Bronchial epithelial cell (primary cell): ENCODE measurements at places on chromosomes 12 and 14.

DNA sequence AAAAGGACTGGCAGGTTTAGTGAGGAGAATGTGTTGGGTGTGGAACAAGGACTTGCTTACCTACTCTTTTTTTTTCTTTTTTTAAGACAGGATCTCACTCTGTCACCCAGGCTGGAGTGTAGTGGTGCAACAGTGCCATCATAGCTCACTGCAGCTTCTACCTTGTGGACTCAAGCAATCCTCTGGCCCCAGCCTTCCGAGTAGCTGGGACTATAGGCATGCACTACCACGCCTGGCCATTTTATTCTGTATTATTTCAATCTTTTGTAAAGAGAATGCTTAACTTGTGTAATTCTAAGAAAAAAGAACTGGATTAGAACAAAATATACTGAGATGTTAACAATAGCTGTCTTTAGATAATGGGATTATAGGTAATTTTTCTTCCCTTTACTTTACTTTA lies 1.9 kb upstream of the VRTN start:
- DNase-seq = no peak

GRCh38 chr14:50451854-50452253 lies 55.2 kb upstream of the CDKL1 start:
- DNase-seq = no peak

DNA sequence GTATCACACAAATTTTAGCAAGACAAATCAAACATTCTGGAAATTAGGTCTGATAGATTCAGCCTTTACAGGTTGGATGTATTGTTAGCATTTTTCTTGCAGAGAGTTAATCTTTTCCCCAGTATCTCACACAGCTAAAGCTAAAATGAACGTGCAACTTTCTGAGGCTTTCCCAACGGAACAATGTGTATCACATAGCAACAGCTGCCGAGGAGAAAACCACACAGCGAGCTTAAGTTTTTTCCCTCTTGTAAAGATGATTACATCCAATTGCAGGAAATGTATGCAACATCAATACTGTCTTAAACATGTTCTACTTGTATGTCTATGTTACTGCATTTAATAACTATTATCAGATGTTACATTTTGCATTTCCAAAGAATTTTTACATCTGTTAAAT lies 182.2 kb downstream of the CCDC59 start:
- DNase-seq = no peak

DNA sequence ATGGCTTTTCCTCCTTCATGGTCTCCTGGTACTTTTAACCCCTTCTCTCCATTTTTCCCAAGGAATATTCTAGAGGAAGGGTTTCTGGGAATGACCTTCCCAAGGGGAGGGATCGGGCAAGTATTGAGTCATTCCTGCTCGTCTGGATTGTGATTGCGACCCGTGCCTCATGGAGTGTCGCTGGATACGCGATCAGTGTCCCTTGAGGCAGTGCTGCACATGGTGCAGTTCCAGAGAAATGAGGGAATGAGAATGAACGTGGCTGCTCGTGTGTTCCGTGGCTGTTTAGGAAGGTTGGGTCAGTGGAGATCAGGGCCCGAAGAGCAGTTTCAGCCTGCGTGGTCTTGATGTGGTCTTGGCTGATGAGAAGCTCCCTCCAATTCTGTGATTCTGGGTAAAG lies 234.4 kb downstream of the CACNA1C start:
- DNase-seq = no peak

GRCh38 chr12:51011955-51012354 lies 14.2 kb downstream of the SLC11A2 start:
- DNase-seq = peak; percentile 15

DNA sequence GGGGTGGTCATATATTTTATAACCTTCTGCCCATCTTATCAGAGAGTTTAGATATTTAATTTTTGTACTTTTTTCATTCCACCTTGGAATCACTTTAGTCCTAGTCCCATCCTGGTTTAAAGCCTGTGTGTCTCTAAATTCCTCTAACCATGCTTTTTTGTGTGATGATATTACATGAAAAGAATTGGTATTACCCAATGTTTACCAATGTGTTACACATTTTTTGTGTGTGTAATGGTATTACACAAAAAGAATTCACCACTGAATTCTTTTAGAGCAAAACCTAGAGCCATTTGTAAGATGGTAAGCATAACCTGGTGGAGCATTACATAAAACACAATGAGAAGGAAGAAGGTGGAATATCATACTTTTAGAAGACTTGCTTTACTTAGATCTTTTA lies 77.5 kb downstream of the FAR2 start:
- peak; percentile 53 for DNase-seq

DNA sequence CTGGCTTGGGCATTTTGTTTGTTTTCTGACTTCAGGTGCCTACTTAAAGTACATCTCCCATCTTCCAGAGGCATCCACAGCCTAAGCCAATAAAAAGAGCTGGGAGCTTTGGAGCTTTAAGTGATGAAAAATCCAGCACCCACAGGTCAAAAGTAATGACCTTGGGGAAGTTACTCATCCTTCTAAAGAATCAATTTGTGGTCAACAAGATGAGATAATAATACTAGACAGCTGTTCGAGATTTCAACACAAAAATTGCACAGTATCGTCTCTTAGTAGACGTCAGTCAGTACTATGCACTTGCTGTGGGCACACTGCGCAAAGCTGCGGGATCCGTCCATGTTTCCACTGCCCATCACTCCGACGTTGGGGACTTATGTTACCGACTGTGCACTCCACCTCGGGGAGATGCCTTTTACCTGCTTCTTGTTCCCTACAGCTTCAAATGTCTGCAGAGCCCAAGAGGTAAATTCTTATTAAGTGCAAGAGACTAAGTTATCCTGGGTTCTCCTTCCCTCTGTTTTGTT lies 1.3 kb downstream of the ST8SIA1 start:
- no peak for DNase-seq

- no peak for DNase-seq
Observed at GRCh38 chr12:41409628-41410027, 221.5 kb downstream of the PDZRN4 start.

GRCh38 chr14:50762931-50763300 lies 68.0 kb downstream of the NIN start:
- no peak for DNase-seq

GRCh38 chr12:75836533-75836932 lies 195.0 kb downstream of the PHLDA1 start:
- no peak for DNase-seq

- DNase-seq = no peak
Observed at GRCh38 chr14:47722929-47723693, 47.7 kb upstream of the MDGA2 start.

- DNase-seq = no peak
Observed at GRCh38 chr12:77522247-77522646, 308.4 kb upstream of the NAV3 start.

GRCh38 chr14:99590746-99591555 lies 13.1 kb downstream of the CCDC85C start:
- DNase-seq = no peak

DNA sequence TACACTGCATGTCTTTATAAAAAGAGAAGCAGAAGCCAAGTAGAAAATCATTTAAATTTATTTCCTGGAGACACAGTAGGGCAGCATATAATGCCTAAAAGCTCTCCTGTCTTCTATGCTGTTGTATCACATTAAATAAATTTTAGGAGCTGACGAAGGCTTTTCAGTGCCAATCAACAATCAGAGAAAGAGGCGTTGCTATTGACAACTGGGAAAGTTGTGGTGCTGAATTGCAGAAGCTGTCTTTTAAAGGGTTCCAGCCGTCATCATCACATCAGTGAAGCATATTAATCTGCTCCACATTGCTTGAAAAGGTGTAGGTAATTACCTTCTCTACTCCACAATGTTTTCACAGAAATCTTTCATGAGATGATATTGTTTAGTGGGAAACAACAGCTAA lies 103.9 kb downstream of the FSCB start:
- DNase-seq = no peak

GRCh38 chr14:104743461-104744380 lies 9.2 kb upstream of the SIVA1 start:
- DNase-seq = peak; percentile 73

GRCh38 chr12:72673853-72674252 lies 401.7 kb downstream of the TRHDE start:
- DNase-seq = no peak

DNA sequence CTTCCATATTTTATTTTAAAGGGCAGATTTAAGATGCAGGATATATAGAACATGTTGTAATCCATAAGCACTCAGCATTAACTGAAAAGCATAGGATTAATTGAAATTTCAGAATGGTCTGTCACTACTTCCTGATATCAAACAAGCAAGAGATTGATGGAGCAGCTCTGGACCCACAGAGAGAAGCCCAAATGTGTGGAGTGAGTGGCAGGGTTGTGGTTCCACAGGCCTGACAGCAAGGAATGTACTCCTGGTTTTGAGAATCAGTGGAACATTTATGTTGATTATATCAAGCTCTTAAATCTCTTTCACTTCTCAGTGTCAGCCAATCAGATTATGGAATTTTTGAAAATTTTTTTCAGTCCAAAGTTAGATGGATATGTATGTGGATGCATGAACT lies 267.6 kb upstream of the PRICKLE1 start:
- DNase-seq = no peak

- no peak for DNase-seq
Observed at GRCh38 chr12:98752726-98753125, 107.6 kb downstream of the APAF1 start.

DNA sequence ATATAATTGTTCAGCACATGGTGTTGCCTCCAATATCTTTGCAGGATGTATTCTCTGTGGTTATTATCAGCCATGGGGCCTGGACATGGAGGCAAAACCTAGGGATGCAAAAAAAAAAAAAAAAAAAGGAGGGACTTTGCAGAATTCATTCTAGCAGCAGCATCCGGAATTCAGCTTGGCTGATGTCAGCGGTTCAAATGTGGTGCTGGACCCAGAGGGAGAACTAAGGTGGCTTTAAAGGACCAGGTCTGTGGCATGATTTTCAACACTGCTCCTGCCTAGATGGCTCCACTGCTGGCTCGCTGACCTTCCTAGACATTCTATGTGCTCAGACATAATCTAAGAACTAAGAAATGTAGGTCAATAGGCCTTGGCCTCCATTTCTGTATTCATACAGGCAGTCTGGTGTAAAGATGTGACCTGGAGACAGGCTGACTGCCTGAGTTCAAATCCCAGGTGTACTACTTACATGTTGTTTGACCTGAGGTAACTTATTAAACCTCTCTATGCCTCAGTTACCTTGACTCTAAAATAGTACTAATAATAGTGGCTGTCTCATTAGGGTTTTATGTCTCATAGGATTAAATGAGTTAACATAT lies 108.6 kb downstream of the PPM1A start:
- DNase-seq = no peak

GRCh38 chr12:124685689-124686369 lies 118.4 kb upstream of the NCOR2 start:
- DNase-seq = peak; percentile 76

- DNase-seq = no peak
Observed at GRCh38 chr12:103803847-103804246, 37.2 kb downstream of the NT5DC3 start.

DNA sequence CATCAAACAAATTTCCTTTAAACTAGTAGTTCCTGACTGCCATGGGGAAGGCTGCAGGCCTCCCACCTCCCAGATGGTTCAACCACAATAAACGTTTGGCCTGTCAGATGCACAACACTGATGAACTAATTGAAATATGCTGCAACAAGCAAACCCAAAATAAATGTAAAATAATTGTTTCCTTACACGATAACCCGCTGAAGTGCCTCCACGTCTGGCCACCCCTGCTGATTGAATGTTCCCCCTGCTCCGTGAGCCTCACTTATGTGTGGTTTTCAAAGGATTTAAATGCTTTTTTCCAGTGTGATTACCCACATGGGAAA lies 8.4 kb downstream of the PITPNM2 start:
- no peak for DNase-seq

- DNase-seq = no peak
Observed at GRCh38 chr14:104477117-104477623, 102.4 kb upstream of the C14orf180 start.

GRCh38 chr14:100587763-100588411 lies 670 bp upstream of the BEGAIN start:
- no peak for DNase-seq

- DNase-seq = no peak
Observed at GRCh38 chr12:69501154-69501895, 31.1 kb downstream of the FRS2 start.

GRCh38 chr12:40152783-40153383 lies 47.0 kb upstream of the SLC2A13 start:
- DNase-seq = peak; percentile 68

- DNase-seq = no peak
Observed at GRCh38 chr12:28974166-28974565, 174.9 kb upstream of the FAR2 start.

DNA sequence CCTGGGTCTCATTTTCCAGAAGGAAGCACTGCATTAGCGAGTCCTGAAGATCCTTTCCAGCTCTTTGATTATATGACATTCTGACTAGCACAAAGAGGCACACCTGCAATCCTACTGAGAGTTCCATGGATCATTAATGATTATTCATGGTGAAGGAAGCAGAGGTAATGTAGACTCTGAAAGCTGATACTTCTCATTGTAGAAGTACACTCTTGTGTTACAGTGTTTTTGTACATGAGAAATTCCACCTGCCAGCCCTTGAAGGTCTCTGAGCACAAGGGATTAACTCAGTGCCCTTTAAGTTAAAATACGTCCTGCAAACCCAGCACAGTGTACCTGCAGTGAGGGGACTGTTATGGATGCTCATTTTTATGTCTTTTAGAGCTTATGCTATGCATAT lies 558.8 kb upstream of the FBXO33 start:
- DNase-seq = no peak

- peak; percentile 58 for DNase-seq
Observed at GRCh38 chr12:93766796-93767523, 89.8 kb downstream of the CRADD start.

DNA sequence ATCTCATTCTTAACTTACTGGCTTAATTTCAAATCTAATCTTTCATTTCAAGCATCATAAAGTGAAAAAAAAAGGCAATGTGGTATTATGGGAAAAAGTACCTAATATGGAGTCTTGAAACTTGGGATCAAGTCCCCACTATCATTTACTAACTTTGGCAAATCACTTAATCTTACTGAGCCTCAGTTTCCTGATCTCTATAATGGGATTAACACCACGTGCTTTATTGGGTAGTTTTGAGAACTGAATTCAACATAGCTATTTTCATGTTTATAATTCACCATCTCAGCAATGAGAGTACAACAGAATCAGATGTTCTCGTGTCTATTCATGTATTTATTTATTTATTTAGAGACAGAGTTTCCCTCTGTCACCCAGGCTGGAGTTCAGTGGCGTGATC lies 78.3 kb downstream of the NTN4 start:
- DNase-seq = no peak
